ENCODE measurements at places on chromosomes 2 and 18.

GRCh38 chr2:177628831-177629230, 236.3 kb downstream of the AGPS start:
- DNase-seq: no peak

DNA sequence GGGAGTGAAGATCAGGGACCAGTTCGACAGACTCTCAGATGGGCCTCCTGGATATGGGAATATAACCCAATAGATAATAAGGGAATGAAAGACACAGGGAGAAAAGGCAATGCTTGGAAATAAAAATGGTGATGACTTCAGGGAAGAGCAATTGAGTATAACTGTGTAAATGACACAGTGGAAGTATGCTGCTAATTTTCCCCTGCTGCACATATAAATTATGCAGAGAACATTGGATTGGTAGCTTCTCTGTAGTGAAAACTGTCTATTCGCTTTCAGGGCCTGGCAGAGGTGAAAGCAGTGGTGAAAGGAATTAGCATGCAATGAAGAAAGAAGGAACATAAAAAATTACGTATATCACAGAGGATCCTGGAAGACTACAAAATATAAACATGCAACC, 398.2 kb upstream of the CDH2 start:
- no peak for DNase-seq

GRCh38 chr2:100105678-100106054, 36.7 kb downstream of the AFF3 start:
- DNase-seq: no peak

GRCh38 chr2:152120430-152120829, 21.6 kb upstream of the CACNB4 start:
- DNase-seq: no peak

DNA sequence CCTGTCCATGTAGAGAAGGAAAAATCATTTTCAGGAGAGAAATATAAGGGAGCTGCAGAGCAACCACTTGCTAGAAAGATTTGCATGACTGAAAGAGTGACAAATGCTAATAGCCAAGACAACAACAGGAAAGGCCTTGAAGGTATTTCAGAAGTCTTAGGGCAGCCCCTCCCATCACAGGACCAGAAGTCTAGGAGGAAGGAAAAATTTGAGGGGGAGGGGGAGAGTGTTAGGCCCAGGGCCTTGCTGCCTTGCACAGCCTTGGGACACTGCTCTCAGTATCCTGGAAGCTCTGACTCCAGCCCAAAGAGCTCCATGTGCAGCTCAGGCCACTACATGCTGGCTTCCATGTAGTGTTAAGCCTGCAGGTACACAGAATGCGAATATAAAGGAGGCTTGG, 266.9 kb downstream of the GLI2 start:
- DNase-seq: no peak

- DNase-seq: no peak
These were observed 11.6 kb downstream of the KANSL3 start for GRCh38 chr2:96626553-96626942.

DNA sequence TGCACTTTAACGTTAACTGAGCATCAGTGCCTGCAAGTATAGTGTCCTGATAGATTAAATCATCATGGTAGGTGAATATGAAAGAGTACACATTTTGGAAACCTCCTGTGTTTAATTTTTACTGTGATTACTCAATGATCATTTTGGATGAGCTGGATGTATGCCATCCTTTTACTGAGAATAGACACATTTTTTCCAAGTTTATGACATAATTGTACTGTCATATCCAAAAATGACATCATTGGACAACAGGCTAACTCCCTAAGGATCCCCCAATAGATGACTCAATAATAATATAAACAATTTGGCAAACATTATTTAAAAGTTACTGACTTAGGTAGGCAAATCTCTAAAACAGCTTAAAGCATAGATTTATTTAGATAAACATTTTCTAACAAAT, 410.8 kb upstream of the REG3G start:
- DNase-seq: no peak

DNA sequence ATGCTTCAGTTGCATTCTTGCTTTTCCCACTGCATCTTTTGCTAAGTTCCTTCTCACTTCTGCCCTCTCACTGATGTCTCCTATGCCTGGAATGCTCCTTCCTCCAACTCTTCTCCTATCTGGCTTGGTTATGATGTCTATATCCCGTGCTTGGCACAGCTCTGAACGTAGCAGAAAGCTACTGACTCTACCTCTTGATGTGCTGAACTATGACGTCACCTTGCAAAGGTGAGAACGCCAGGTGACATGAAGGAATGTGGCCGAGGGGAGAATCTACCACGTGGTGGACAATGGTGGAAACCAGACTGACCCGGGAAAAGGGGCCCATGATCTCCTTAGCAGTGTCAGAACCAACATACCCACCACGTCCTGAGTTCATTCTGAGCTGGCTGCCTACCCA, 209.7 kb downstream of the SH3BP4 start:
- no peak for DNase-seq

- DNase-seq: no peak
These were observed 139.3 kb downstream of the KLHL29 start for GRCh38 chr2:23524261-23524706.

DNA sequence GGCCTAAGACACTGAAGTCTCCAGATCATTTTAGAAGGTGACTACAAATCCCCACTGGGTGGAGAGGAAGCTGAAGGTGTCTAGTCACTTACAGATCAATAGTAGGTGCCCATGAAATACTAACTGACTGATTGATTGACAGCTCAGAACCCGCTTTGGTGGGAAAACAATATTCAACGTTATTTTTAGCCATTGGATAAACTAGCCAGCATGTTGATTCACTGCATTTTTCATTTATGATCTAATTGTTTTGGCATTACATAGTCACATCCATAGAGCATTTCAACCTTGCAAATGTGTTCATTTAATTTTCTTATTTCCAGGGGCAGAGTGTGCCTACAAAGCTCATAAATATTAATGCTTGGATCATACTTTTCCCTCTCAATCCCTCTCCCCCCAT, 162.3 kb downstream of the MREG start:
- no peak for DNase-seq

DNA sequence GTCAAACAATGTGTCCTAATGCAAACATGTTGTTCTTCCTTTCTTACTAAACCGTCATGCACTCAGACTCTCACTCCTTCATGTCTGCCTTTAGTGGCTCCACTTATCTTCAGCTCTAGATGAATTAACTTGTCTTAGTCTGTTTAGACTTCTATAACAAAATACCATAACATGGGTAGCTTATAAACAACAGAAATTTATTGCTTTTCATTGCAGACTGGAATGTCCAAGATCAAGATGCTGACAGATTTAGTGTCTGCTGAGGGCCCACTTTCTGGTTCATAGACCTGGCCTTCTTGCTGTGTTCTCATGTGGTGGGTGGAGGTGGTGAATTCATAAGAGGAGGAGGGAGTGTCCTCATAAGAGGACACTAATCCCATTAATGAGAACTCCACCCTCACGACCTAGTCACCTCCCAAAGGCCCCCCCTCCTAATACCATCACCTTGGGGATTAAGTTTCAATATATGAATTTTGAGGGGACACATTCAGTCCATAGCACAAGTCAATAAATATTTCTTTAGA, 32.3 kb downstream of the RALBP1 start:
- DNase-seq: no peak

GRCh38 chr2:11292464-11293255, 51.8 kb downstream of the ROCK2 start:
- DNase-seq: no peak

- no peak for DNase-seq
These were observed 10.3 kb downstream of the GALNT14 start for GRCh38 chr2:31127931-31128330.
